ENCODE measurements at places on chromosomes 13 and 19. TPM values are rescaled to one million over a fixed set of nuclear protein-coding genes. Genes with fewer than 3 reads are reported as not detected.

Gene FPR2
- total RNA-seq: not detected

Gene ZNF433
- total RNA-seq: 4.3 TPM

Gene IGFL2
- total RNA-seq: 0.48 TPM

Gene SLC25A41
- 0.21 TPM for total RNA-seq

Gene CGB2
- not detected for total RNA-seq

Gene APC2
- total RNA-seq: 0.21 TPM

Gene CAMSAP3
- total RNA-seq: 12.3 TPM

Gene LAIR2
- total RNA-seq: not detected

Gene APOC4
- not detected for total RNA-seq

Gene LAIR1
- total RNA-seq: under 0.01 TPM
